ENCODE measurements at places on chromosomes 11 and 22.

GRCh38 chr11:69018924-69019323, 5.9 kb upstream of the MRGPRF start:
- DNase-seq = no peak

GRCh38 chr11:12052676-12053605, 44.5 kb upstream of the DKK3 start:
- no peak for DNase-seq

- DNase-seq = peak; percentile 62
These were observed 94.2 kb downstream of the ABTB2 start for GRCh38 chr11:34263441-34264091.

- DNase-seq = no peak
These were observed 413.9 kb downstream of the TENM4 start for GRCh38 chr11:79026803-79027445.

- DNase-seq = no peak
These were observed 791.0 kb downstream of the TBC1D22A start for GRCh38 chr22:47553436-47553835.

DNA sequence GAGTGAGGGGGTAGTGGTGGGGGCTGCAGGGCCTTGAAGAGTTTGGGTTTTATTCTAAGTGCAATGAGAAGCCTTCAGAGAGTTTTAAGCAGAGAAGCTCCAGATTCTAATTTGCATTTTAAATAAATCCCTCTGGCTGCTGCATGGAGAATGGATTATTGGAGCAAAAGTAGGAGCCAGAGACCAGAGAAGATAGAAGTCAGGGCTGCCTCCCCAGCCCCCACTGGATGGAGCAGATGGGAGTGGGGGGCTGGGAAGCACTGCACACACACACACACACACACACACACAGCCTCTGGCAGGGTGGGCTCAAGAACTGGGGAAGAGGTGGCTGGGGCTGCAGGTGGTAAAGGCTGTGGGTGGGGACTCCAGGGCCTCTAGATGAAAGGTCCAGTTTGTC, 75.6 kb downstream of the TSPAN18 start:
- DNase-seq = no peak

DNA sequence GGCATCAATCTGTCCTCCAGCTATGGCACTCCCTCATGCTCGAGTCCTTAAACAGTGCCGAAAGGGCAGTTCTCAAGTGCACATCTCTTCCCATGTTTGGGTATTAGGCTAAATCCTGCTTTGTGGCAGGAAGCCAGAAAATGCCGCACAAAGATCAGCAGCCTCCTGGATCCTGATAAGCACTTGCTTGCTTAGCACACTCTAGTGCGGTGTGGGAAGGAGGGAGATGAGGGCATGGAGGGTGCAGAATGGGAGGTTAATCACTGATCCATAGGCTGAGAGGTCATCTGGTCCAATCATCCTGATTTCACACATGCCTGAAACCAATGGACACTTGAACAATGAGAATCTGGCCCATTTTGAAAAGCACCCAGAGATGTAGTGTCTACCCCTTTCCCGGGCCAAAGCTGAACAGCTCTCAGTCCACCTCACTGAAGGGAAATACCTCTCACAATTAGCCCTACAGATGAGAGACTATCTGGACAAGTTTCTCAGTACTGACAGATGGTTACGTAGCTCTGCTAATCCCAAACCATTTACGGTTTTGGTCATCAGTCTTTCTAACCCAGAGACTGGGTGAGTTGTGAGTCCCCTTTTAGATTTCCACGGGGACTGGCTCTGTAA, 29.8 kb upstream of the CHRM4 start:
- no peak for DNase-seq

- DNase-seq = no peak
These were observed 103.0 kb upstream of the OPCML start for GRCh38 chr11:133635244-133635739.

DNA sequence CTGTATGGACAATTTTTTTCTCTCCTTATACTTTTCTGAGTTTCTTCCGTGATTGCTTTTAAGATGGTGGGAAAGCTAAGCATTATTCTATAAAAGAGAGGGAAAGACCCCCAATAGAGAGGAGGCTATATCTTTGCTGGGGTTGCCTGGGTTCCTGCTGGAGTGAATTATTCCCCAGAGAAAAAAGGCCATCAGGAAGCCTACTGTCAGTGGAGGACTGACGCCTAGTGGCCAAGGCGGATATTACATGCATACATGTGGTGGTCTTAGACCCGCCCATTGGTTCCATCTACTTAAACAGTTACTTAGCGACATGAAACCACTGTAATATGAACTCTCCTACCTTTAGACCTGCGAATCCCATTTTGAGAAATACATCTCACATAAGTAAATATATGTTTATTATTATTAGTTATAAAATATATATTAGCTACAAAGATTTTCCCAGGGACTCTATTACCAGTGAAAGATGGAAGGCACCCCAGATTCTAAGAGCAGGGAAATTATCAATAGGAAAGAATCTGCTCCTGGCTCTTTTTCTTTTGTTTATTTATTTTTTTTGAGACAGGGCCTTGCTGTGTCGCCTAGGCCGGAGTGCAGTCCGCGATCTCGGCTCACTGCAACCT, 15.7 kb upstream of the PGA3 start:
- DNase-seq = peak; percentile 83
